D341Med (cell line): ENCODE measurements at places on chromosomes 3 and 15.

DNA sequence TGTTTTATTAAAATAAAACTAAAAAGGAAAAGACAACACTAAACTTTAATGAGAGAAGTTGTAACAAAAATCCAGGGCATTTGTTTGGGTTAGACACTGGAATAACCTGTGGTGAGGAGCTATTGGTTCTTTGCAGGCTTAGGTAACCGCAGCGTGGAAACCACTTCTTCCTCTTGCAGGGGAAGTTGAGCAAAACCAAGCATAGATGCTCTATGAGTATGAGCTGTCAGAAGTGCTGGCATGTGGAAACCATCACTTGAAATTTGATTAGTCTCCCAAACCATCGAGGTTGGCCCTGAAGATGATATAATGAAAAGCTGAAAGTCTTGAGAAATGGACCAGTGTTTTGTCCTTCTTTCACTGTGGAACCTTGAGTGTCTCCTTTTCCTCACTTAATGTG is 127.1 kb upstream of the RBMS3 start:
- DNase-seq = no peak

GRCh38 chr3:38916706-38917105 is 100.7 kb upstream of the SCN10A start:
- no peak for DNase-seq

DNA sequence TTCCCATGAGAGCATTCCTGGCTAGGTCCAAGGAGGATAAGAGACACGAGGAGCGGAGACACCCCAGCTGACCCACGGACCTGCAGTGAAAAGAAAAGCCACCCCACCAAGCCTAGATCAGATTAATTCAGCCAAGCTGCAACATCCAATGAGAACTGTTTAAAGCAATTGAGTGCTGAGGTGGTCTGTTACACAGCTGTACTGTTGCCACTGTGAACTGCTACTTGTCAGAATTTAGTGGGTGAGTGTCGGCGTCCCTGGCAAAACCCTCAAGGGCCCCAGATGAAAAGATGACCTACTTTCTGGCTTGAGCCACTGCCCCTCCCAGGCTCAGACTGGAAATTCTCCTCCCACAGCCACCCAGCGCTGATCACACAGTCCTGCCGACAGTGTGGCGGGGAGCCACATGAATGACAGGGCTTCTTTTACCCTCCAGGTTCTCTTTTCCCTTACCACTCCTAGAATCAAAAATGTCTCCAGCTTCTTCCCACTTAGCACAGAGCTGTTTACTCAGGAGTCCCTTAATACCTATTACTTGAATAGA is 26.4 kb upstream of the KBTBD12 start:
- DNase-seq = no peak

- DNase-seq = no peak
Observed at GRCh38 chr3:135165260-135165659, 370.2 kb downstream of the EPHB1 start.

DNA sequence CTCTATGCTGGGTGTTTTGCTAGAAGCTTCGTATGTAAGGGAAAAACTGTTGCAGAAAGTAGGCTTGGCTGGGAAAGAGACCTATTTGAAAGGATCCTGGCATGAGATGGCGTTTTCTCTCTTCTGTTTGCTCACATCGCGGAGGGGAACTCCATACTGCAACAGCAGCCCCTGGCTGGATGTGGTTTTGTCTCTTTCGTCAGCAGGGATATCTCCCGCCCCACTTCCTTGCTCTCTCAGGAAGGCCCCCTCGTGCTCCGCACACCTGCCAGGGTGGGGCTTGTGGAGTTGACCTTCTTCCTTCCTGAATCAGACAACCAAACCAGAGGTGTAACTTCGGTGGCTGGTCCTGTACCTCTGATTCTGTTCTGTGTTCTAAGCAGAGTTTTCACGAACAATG is 26.4 kb upstream of the MYZAP start:
- no peak for DNase-seq

- DNase-seq = peak; percentile 80
Observed at GRCh38 chr3:50138266-50139200, 16.6 kb upstream of the SEMA3F start.

GRCh38 chr3:146715170-146715569 is 110.0 kb upstream of the PLSCR5 start:
- DNase-seq = no peak

DNA sequence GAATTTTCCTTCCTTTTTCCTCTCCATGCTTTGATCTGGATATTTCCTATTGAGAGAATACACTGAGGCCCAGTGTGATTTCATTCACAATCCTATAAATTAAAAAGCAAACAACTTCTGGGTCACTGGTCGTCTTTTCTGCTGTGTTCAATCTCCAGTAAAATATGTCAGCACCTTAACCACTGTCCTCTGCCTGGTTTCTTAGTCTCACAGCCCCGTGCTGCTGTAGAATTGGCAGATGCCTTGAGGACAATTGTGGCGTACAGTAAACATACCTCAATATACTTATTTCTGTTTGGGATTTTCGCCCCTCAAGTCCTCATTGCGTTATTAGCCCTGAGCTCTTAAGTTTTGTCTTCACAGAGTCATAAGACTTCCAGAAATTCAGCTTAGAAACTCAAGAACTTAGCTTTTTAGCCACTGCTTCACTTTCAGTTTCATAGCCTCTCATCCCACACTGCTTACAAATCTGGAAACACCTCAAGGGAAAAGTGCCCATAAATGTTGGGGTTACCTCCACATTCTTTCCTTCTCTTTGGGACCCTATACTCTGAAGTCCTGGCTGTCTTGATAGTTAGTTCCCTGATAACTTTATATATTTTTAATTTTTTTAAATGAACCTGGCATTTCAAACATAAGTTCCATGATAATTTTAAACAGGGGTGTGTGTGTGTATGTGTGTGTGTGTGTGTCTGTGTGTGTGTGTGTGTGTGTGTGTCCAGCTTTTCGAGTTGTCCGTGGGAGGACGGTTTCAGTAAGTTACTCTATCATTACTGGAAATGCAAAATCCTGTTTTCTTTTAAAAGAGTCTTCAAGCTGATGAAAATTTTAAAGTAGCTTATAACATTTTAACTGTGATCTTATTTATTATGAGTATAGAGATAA is 238.4 kb upstream of the CTDSPL start:
- no peak for DNase-seq

DNA sequence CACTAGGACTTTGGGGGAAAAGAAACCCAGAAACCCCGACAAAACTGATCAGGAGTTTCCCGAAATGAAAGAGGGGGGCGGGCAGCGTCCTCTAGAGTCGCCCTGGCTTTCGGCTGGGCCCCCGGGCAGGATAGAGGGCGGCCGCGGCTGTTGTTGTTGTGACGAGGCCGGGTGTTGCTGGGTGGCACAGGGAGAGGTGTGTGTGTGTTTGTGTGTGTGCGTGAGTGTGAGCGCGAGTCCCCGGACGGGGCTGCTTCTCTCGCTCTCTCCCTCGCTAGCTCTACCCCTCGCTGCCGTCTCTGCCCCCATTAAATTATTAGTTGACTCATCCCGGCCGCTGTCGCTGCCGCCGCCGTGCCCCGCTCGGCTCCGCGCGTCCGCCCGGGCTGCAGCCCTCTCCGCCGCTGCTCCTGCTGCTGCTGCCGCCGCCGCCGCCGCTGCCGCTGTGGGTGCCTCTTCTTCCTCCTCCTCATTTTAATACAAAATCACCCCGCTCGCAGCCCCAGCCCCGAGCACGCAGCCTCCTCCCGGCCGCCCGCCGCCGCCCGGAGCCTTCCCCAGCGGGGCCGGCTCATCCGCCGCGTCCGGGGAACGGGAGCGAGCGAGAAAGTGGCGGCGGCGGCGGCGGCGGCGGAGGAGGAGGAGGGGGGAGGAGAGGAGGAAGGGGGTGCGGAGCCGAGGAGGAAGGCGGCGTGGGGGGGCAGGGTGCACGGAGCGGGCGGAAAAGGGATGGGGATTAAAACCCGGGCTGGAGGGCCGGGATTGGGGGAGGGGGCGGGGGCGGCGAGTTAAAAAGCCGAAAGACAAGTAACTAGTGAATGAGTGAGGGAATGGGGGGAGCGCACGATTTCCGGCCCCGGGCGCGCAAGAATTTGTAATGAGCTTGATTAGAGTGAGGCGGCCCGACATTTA is at the start of gene SATB1:
Gene SATB1 (minus strand): TSS at position 611 of the 912 bp plus-strand sequence. CDS start 4,372 bp downstream, outside the sequence.
- DNase-seq = peak; percentile 82

DNA sequence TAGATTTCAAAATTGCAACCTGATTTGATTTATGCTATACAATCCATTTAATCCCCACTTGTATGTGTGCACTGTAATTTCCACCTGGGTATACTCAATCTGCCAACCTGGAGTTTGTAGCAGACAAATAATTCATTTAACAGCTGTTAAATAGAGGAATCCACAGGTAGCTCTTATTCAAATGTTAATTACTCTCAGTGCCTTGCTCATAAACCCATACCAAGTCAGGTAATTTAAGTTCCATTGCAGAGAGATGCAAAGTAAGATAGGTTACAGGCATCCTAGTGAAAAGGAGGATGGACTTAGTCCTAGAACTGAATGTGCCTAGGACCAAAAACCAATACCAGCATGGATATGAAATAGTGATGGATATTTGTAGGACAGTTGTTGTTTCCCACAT is 674.2 kb downstream of the TBL1XR1 start:
- DNase-seq = no peak

- no peak for DNase-seq
Observed at GRCh38 chr3:141391991-141392316, 23.6 kb downstream of the ZBTB38 start.

GRCh38 chr15:33119865-33120264 is 74.6 kb downstream of the FMN1 start:
- no peak for DNase-seq

DNA sequence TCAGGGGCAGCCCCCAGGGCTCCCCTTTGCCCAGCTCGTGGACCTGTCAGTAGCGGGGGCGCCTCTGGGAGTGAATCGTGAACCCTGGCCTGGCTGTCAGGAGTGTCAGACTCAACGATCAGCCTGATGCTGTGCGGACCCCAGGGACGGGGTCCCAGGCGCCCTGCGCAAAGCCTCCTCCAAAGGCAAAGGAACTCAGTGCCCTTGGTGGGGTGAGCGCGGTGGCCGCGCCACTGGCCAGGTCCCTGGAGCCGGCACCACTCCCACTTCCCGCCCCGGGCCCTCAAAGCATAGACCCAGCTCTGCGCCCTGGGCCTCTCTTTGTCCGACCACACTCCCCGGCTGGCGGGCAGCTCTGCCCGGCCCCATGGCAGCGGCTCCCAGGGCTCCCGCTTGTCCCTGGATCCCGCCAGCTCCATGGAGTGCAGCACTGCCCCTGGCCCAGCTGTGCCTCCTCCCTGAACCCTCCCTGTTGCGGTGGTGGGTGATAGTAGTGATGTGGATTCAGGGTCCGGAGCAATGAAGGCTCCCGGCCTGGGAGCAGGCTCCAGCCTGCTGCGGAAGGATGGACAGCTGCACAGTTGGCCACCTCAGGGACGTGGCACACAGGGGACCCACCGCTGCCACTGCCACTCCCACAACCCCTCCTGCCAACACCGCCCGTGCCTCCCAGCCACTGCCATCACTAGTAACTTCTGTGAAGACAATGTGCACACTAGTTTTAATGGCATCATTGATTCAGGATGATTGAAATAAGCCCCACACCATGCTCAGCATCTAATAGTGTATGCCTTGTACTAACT is 263.8 kb downstream of the ZBBX start:
- DNase-seq = peak; percentile 19

- no peak for DNase-seq
Observed at GRCh38 chr15:89599021-89599420, 23.8 kb downstream of the TICRR start.

DNA sequence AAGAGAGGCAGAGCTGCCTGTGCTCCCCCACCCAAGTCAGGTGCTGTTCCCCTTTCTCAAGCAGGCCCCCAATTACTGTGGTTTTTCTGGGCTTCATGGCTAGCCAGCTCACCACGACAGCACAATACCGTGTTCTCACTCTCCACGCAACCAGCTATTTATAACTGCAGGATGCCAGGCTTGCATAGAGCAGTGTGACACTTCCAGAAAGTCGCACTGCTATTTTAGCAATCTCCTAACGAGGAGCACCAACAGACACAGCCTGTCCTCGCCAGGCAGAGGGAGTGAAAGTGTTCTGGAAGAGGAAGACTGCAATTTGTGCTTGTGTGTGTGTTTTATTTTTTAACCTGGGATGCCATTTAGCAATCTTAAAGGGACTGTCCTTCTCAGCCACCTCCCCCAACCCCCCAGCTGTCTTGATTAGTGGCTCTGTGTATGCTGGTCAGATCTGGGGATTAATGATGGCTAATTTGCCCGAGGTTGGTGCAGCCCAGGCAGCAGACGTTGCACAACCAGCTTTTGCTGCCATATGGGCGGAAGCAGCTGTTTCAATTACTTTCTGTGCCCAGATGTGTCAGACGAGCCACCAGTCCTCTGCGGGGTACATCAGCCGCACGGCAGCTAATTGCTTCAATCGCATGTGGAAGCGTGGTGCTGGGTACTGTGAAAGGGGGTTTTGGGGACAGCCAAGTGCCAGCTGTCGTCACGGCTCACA is 268.0 kb upstream of the ARRDC4 start:
- DNase-seq = peak; percentile 41

DNA sequence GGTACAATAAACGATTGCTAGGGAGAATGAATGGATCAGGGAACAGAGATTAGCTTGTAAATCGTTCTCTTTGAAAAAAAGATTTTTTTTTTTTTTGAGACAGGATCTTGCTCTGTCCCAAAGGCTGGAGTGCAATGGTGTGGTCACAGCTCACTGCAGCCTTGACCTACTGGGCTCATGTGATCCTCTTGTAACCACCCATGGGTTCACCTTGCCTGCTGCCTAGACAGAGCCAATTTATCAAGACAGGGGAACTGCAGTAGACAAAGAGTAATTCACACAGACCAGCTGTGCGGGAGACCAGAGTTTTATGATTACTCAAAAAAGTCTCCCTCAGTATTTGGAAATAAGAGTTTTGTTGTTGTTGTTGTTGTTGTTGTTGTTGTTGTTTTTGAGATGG is 39.6 kb downstream of the METTL6 start:
- DNase-seq = no peak

DNA sequence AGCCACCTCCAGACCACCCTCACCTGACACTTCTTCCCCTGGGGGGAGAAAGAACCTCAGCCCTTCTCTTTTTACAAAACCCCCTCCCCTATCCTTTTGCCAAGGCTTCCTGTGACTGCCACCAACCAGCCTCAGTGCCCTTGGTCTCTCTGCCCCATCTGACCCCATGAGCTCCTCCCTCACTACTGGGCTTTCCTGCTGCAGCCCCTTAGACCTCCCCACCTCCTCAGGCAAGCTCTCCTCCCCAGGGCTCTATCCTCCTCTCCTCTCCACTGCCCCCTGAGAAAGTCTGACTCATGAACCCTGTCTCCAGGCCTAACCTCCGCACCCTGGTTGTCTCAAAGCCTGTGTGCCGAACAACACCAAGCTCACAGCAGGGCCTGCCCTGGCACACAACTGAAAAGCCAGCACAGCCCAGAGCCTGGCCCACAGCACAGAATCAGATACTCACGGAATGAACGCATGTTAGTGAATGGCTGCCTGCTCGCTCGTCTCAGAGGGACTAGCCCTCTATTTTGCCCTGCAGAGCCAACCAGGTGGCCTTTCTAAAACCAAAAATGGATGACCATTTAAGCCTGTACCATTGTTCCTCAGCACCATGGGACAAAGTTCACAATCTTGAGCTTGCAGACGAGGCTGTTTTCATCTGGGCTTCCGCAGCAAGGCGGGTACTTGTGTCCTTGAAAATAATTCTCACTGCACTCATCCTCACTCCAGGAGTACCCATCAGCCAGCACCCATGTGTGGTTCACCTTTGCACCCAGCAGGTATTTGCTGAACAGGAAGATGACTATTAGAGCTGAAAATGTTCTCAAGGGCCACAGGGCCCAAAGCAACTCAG is 1.7 kb downstream of the CHDH start:
- DNase-seq = no peak
